ENCODE measurements at places on chromosomes 7 and 10.

- no peak for DNase-seq
These were observed 229.1 kb downstream of the CUX1 start for GRCh38 chr7:102046373-102047117.

- peak; percentile 59 for DNase-seq
These were observed 578 bp downstream of the ZMYND11 start for GRCh38 chr10:135601-136464.

DNA sequence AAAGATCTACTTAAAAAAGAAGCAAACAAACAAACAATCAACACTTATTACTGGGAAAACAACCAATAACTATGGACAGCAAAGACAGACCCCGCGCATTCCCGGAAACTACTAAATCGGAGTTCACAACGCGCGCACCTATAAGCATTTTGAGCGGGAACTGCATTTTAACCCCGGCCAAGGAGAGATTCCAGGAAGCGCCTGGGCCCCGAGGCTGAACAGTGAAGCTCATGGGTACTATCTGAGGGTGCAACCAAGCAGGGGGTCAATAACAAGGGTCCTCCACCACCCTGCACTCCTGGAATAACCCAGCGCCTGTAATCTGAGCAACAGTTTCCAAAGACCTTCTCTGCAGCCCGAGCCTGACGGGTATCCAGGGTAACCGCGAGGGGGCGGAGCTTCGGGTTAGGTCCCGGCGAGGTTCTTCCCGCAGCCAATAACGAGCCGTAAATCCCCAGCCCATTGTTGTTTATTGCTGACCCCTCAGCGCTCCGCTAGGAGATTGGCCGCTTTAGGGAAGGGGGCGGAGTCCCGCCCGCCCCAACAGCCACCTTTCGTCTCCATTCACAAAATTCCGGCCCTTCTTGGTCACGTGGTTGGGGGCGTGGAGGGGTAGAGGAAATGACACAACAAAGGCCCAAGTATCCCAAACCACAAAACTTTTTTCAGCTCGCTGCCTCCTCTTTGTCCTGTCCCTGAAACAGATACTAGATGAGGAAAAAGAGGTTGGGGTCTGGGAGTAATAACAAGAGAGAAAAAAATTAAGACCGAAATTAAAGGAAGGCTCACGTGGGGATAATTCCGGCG lies 1.7 kb upstream of the ETV1 start:
- DNase-seq: peak; percentile 97

DNA sequence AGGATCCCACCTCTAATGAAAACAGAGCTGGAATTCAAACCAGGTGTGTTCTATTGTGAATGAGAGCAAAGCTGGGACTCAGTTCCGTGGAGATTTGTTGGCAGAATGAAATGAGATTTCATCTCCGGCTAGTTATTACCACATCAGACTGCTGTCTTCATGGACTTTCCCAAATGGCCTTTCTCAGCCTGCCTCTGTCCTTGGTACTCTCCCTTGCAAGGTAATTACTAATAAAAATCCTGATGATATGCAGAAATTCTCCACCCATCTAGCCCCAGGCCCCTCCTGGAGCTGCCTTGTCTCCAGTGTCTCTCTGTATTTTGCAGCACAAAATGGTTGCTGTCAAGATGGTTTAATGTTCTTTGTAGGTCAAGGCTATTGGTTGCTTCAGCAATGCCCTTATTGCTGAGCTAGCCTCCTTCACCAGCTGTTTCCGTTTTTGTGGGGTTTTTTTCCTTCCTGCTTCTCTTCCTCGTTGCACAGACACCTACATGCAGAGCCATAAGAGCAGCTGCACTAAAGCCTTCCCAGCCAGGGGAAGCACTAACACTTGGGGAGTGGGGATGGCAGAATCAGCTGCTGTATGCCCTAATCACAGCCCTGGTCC lies 185.0 kb upstream of the GHITM start:
- DNase-seq: no peak

DNA sequence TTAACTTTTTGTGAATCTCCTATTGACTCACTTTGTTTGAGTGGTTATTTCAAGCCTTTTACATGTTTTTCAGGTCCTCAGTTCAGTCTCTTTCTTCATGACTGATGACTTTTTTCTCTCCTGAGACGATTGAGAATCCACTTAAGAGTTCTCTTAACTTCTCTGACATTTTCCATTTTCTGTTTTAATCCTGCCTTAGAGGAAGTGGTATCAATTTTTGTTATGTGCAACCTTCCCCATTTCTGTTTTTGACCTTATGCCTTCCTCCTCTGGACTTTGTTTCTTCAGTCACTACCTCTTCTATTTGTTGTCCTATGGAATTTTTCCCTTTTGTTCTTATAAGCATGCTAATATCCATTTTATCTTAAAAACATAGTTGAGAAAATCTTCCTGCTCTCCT lies 2.4 kb downstream of the PSMC2 start:
- DNase-seq: no peak

- peak; percentile 82 for DNase-seq
These were observed 10.3 kb downstream of the CRHR2 start for GRCh38 chr7:30671793-30672465.

DNA sequence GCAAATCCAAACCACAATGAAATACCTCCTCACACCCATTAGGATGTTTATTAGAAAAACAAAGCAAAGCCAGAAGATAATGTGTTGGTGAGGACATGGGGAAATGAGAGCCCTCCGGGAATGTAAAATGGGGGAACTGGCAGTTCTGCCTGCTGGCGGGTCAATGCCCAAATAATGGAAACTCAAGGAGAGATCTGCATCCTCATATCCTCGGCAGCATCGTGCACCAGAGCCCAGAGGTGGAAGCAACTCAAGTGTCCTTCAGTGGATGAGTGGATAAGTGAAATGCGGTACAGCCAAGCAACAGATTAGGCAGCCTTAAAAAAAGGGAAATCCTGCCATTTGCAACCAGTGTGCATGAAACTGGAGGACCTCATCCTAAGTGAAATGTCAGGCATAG lies 325.2 kb downstream of the WDR37 start:
- no peak for DNase-seq

DNA sequence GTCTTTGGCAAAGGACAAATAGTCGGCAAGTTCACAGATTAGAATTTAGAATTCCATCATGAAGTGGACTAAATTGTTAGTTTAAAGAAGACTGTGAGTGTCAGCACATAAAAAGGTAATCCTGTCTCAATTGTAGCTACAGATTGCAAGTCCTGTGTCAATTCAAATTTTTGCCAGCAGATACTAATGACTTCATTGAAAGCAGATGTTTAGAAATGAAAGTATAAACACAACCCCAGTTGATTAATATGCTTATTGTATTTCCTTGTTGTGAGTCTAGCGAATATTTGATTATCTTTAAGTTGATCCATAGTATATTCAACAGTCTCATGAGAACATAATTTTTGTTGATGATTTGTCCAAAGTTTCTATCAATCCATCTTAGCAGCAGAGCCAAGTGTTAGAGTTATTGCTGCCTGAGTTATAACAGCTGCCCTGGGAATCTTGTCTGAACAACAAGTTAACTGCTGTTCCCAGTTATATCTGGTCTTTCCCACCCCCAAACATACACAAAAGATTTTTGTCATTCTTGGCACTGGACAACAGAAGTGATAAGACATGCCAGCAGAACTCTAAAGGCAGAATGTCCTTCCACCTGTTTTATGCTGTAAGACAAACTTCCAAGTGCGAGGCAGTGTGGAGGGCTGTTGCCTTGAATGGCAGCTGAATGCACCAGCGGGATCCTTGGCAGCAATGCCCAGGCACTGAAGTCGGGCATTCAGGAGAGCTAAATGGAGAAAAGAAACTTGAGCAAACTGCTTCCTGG lies 21.3 kb upstream of the HERPUD2 start:
- DNase-seq: peak; percentile 38

- no peak for DNase-seq
These were observed 125.3 kb upstream of the STARD3NL start for GRCh38 chr7:38052786-38053185.

- DNase-seq: no peak
These were observed 2.0 kb upstream of the CLEC2L start for GRCh38 chr7:139521439-139521838.

- DNase-seq: peak; percentile 9
These were observed 851 bp downstream of the KIFBP start for GRCh38 chr10:68989317-68989990.

DNA sequence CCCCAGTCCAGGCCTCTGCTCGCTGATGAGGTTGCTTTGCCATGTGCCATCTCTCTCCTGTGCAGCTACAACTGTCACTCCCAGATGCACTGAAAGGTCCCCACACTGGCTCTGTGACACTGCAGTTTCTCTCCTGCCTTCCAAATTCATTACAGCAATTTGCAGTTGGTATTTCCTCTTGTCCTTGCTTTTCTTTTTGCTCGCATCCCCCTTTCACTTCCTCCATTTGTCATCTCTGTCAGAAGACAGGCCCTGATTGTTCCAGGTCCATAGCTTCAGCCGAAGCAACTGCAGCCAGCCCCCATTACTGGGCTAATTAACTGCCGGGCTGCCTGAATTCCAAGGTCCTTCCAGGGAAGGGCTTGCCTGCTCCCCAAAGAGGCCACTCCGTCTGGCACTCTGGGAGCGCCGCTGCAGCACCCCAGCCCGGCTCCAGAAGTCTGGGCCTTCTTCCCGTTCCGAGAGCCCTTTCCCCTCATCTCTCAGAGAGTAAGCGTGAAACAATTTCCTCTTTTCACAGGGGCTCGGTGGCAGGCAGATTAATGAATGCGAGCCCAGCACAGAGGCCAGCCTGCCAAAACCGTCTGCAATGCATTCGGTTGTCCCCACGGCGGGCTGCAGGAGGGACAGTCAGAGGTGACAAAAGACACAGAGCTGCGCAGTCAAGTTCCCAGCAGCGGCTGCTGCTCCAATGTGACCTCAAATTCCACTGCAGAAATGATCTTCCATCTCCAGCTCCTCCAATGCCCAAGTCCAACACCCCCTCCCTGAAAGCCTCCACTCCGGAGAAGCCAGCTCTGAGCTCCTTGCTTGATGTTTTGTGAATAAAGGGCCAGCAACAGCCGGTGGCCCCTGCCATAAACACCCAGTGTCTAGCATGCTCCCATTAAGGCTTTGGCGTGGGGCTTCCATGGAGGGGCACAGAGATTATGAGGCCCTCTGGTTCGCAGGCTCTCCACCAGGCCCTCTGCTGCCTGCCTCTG lies 279.4 kb upstream of the HABP2 start:
- DNase-seq: peak; percentile 47

- peak; percentile 54 for DNase-seq
These were observed 98.9 kb downstream of the KMT2C start for GRCh38 chr7:152336754-152337368.

GRCh38 chr10:127999297-128000129 lies 92.6 kb downstream of the PTPRE start:
- DNase-seq: no peak

DNA sequence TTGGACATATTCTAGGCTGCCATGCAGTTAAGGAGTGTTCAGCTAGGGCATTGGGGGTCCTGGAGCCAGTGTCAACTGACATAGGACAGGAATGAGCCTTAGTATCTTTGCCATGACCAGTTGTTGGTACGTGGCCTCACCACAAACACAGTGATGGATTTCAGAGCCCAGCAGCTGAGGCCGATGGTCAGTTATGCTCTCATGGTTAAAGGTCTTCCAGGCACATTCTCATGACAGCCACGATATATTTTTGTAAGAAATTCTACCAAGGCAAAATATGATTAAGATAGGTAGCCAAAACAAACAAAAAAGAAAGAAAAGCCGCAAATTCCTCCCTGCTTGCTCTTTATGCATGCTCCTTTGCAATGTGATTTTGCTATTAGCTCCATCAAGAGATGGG lies 47.8 kb downstream of the CDHR3 start:
- DNase-seq: no peak

- DNase-seq: no peak
These were observed 30.0 kb downstream of the NOD1 start for GRCh38 chr7:30448461-30449189.

Data from AG08395 (cell line).